ENCODE measurements at places on chromosomes 4 and X. TPM values are rescaled to one million over a fixed set of nuclear protein-coding genes. Genes with fewer than 3 reads are reported as not detected.

DNA sequence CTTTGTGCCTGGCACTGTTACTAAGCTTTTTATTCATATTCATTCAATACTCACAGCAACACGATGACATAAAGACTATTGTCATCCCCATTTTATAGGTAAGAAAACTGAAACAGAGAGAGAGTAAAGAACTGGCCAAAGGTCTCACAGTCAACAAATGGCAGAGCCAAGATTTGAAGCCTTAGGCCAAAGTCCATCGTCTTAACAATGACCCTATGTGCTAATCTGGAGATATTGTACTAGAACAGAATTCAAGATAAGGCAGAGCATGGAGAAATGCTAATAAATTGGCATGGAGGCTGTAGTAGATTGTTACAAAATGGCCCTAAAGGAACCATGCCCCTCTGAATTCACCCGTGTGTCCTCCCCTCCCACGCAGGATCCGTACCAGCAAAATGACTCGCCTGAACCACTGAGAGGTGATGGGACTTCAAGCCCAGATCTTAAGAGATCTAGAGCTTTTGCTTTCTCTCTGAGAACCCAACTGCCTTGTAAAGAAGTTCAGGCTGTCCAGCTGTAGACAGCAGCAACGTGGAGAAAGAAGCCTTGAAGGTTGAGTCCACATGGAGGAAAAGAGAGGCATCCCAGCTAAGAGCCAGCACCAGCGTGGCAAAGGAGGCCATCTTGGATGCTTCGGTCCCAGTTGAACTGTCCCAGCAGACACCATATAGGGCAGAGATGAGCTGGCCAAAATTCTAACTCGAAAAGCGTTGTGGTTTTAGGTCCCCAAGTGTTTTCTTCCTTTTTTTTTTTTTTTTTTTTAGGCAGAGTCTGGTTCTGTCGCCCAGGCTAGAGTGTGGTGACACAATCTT lies 52.8 kb upstream of the RBM47 start:
- no peak for DNase-seq
- no peak overlapping the region for H3K4me3 ChIP-seq
- H3K27ac ChIP-seq, result no peak overlapping the region
- H3K27me3 ChIP-seq, result no peaks in the 10 kb centered on the region
- no peaks in the 10 kb centered on the region for H3K4me1 ChIP-seq

CITED1 gene
- polyA plus RNA-seq, result not detected

DNA sequence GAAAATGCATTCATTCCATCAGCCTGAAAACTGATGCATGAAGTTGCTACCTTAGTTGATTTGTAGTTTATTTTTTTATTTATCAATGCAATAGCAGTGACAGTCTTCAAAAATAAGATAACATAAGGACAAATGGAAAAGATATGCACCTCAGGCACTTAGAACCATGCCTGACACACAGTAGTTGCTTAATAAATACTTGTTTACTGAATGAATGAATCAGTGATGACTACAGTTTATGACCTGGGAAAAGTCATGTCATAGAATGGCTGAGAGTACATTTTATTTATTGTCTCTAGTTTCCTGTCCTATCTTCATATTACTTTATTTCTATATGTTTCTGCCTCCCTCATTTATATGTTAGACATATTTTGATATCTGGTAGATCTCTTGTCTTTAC lies 171.8 kb downstream of the TLL1 start:
- H3K36me3 ChIP-seq, result no peaks in the 10 kb centered on the region
- DNase-seq, result no peak
- H3K4me1 ChIP-seq, result no peaks in the 10 kb centered on the region

DNA sequence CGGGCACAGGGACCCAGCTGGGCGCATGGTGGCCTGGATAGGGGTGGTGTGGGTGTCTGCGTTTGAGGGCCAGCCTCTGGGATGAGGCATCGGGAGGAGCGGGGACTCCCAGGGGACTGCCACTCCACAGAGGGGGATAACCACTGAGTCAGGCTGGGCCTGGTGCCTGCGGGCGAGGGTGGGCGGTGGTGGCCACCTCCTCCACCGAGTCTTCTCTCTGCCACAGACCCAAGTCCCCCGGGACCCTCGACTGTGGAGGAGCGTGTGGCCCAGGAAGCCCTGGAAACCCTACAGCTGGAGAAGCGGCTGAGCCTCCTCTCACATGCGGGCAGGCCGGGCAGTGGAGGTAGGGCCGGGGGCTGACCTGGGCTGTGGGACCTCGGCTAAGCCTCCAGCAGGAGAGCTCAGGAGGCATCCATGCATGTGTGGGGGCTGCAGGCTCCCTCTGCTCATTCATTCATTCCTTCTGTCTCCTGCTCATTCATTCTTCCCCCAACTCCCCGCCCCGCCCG lies 26.4 kb downstream of the DOK7 start:
- H3K27ac ChIP-seq, result no peak overlapping the region
- H3K36me3 ChIP-seq, result peaks cover 22% of the 10 kb centered on the region
- no peaks in the 10 kb centered on the region for H3K27me3 ChIP-seq
- no peak overlapping the region for H3K4me3 ChIP-seq
- peaks cover 45% of the 10 kb centered on the region for H3K4me1 ChIP-seq

DCUN1D4 gene
- 15.1 TPM for polyA plus RNA-seq

- H3K36me3 ChIP-seq, result no peaks in the 10 kb centered on the region
- no peak for DNase-seq
- no peaks in the 10 kb centered on the region for H3K27me3 ChIP-seq
Observed at GRCh38 chr4:186752325-186752724, 28.7 kb upstream of the FAT1 start.

GRCh38 chr4:24988776-24989175 lies 42.0 kb downstream of the LGI2 start:
- H3K4me1 ChIP-seq, result no peaks in the 10 kb centered on the region
- H3K27me3 ChIP-seq, result no peaks in the 10 kb centered on the region
- no peaks in the 10 kb centered on the region for H3K36me3 ChIP-seq
- no peak overlapping the region for H3K4me3 ChIP-seq

GRCh38 chr4:98516042-98516440 lies 142.4 kb downstream of the TSPAN5 start:
- H3K36me3 ChIP-seq, result peaks cover 2% of the 10 kb centered on the region
- DNase-seq, result no peak
- peaks cover 18% of the 10 kb centered on the region for H3K4me1 ChIP-seq

GRCh38 chr4:2907226-2907625 lies 56.0 kb downstream of the NOP14 start:
- no peaks in the 10 kb centered on the region for H3K4me1 ChIP-seq
- peaks cover 90% of the 10 kb centered on the region for H3K36me3 ChIP-seq
- no peak overlapping the region for H3K27ac ChIP-seq
- no peak overlapping the region for H3K4me3 ChIP-seq

DNA sequence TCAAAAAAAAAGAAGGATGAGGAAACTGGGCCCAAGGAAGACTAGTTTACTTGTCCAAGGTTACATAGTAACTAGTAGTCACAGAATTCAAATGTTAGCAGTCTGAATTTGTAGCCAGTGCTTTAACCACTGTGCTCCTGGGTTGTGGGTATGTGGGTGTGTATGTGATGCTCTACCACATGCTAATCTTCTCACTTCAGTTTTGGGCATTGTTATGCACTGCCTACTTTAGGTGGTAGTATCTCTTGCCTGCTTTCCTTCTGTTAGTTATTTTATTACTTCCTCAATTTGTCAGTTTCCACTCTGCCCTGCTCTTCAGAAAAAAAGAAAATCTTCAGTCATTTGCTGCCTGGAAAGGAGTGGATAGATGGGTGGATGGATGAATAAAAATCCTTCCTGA lies 219.2 kb downstream of the RPA4 start:
- no peak overlapping the region for H3K4me3 ChIP-seq
- no peaks in the 10 kb centered on the region for H3K4me1 ChIP-seq
- peak; percentile 1 for DNase-seq
- H3K27me3 ChIP-seq, result no peaks in the 10 kb centered on the region
- H3K36me3 ChIP-seq, result no peaks in the 10 kb centered on the region
- H3K27ac ChIP-seq, result no peak overlapping the region

SLC26A1 gene
- polyA plus RNA-seq, result not detected

RNF212 gene
- 2.1 TPM for polyA plus RNA-seq

GRCh38 chr4:6747294-6748051 lies 31.5 kb downstream of the BLOC1S4 start:
- DNase-seq, result no peak
- no peak overlapping the region for H3K4me3 ChIP-seq
- no peak overlapping the region for H3K27ac ChIP-seq
- H3K36me3 ChIP-seq, result no peaks in the 10 kb centered on the region
- H3K4me1 ChIP-seq, result no peaks in the 10 kb centered on the region

GRCh38 chr4:130563185-130563888 lies 1467.4 kb downstream of the C4orf33 start:
- no peak for DNase-seq
- no peaks in the 10 kb centered on the region for H3K4me1 ChIP-seq
- no peak overlapping the region for H3K27ac ChIP-seq
- H3K4me3 ChIP-seq, result no peak overlapping the region
- no peaks in the 10 kb centered on the region for H3K36me3 ChIP-seq

GRCh38 chrX:17285983-17286382 lies 89.0 kb upstream of the NHS start:
- no peaks in the 10 kb centered on the region for H3K4me1 ChIP-seq
- no peaks in the 10 kb centered on the region for H3K36me3 ChIP-seq
- H3K27me3 ChIP-seq, result no peaks in the 10 kb centered on the region
- no peak overlapping the region for H3K4me3 ChIP-seq

RRH gene
- 0.28 TPM for polyA plus RNA-seq

CDS1 gene
- 0.04 TPM for polyA plus RNA-seq

FHIP1A gene
- 0.04 TPM for polyA plus RNA-seq

DNA sequence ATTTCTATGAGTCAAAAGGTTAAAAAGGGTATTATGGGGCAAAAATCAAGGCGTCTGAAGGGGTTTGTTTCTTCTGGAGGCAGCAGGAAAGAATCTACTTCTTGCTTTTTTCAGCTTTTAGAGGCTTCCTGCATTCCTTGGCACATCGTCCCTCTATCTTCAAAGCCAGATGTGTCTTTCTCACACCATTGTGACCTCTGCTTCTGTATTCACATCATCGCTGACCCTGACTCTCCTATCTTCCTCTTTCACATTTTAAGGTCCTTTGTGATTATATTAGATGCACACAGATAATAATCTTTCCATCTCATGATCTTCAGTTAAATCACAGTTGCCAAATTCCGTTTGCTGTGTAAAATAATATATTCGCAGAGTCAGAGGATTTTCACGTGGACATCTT lies 112.7 kb downstream of the PPP4R3C start:
- no peak overlapping the region for H3K4me3 ChIP-seq
- H3K4me1 ChIP-seq, result no peaks in the 10 kb centered on the region
- no peak overlapping the region for H3K27ac ChIP-seq
- no peaks in the 10 kb centered on the region for H3K27me3 ChIP-seq

TMA16 gene
- 6.5 TPM for polyA plus RNA-seq

CYLC1 gene
- not detected for polyA plus RNA-seq

GRCh38 chrX:84153538-84153937 lies 34.5 kb downstream of the RPS6KA6 start:
- H3K4me1 ChIP-seq, result no peaks in the 10 kb centered on the region
- H3K4me3 ChIP-seq, result no peak overlapping the region
- no peaks in the 10 kb centered on the region for H3K27me3 ChIP-seq
- no peak overlapping the region for H3K27ac ChIP-seq
- no peak for DNase-seq
- no peaks in the 10 kb centered on the region for H3K36me3 ChIP-seq

DNA sequence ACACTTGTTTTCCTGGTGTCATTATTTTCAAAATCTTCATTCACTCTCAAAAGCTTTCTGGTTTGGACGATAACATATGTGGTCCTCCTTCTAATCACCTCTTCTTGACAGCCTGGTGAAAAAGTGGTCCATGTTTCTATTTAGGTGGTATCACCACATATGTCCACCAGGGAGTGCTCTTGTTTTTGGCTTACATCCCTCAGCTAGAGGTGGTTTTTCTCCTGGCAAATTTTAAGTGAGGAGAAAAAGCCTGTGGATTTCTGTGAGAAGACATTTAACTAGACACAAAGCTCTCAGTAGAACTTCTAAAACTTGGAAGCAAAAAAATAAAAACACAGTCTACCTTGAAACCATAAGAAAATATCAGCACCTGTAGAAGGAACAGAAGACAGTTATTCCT lies 58.0 kb upstream of the FRMPD4 start:
- H3K4me3 ChIP-seq, result no peak overlapping the region
- H3K36me3 ChIP-seq, result no peaks in the 10 kb centered on the region
- DNase-seq, result peak; percentile 40
- H3K27me3 ChIP-seq, result no peaks in the 10 kb centered on the region

HOPX gene
- polyA plus RNA-seq, result 29.2 TPM

NEIL3 gene
- polyA plus RNA-seq, result not detected

GRCh38 chr4:145183023-145183422 lies 2.6 kb upstream of the OTUD4 start:
- no peaks in the 10 kb centered on the region for H3K36me3 ChIP-seq
- H3K27ac ChIP-seq, result no peak overlapping the region
- H3K4me3 ChIP-seq, result no peak overlapping the region

DNA sequence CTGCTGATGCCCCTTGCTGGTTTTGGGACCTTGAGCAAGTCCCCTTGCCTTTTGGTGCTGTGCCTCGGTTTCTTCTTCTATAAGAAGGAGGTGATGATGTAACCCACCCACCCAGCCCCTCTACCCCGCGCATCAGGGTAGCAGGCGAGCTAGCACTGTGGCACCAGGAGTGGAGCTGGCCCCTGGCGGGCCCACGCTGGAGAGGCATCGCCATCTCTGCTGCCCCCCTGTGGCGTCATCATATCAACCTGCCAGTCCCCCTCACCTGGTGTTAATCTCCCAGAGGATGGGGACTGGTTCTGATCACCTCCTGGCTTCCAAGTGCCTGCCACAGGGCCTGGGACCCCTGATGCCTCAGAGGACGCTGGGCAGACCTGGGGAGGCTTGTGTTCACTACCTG lies 6.3 kb upstream of the SORCS2 start:
- H3K4me3 ChIP-seq, result no peak overlapping the region
- H3K27ac ChIP-seq, result no peak overlapping the region
- H3K27me3 ChIP-seq, result peaks cover 3% of the 10 kb centered on the region

DNA sequence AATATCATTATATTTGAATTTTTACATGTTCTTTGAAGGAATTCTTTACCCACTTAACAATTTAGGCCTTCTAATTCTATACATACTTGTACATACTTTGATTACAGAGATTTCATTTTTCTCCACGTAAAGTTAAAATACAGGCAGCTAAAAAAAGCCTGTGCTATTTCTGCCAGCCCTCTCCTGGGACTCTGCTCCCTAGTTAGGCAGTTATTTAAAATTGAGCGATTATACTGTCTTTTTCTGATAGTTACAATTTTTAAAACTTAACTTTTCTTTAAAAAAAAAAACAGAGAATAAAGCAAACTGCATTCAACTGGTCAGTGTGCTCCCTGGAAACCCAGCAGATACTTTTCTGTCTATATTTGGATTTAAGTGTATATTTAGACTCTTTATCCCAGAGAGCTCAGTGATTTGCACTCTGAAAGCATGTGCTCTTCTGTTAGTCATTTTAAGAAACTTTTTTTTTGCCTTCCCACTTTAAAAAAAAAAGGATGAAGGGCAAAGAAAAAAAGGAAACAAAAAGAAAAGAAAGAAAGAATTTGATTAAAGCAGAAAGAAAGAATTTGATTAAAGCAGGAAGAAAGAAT lies 18.1 kb upstream of the FAM241A start:
- H3K36me3 ChIP-seq, result no peaks in the 10 kb centered on the region
- no peak for DNase-seq

GRCh38 chr4:169618286-169618685 lies 2.1 kb upstream of the CLCN3 start:
- peak; percentile 21 for DNase-seq
- H3K36me3 ChIP-seq, result no peaks in the 10 kb centered on the region

- H3K4me3 ChIP-seq, result no peak overlapping the region
- H3K36me3 ChIP-seq, result peaks cover 7% of the 10 kb centered on the region
- DNase-seq, result no peak
- no peaks in the 10 kb centered on the region for H3K4me1 ChIP-seq
Observed at GRCh38 chr4:98369322-98369721, 108.1 kb downstream of the RAP1GDS1 start.

Measured in B cell (primary cell).